IPS-NIHi11 (cell line): ENCODE measurements at places on chromosomes 2 and 18.

GRCh38 chr2:141506135-141506534, 624.7 kb downstream of the LRP1B start:
- no peak for DNase-seq

DNA sequence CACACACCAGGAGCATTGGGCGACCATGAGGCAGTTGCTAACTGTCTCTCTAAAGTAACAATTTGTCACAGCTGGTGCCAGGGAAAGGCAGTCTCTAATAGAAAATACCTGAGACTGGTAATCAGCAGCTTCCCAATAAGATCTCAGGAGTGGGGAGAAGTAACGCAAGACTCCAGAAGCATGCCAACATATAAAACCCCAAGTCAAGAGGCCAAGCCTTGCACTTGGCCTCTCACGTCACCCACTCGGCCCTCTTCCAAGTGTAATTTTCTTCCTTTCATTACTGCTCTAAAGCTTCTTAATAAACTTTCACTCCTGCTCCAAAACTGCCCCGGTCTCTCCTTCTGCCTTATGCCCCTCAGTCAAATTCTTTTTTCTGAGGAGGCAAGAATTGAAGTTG, 455.6 kb upstream of the ACVR2A start:
- DNase-seq: no peak

GRCh38 chr2:126656431-126657147, 631 bp downstream of the GYPC start:
- peak; percentile 65 for DNase-seq

GRCh38 chr18:71212222-71212621, 923.4 kb downstream of the SOCS6 start:
- no peak for DNase-seq

DNA sequence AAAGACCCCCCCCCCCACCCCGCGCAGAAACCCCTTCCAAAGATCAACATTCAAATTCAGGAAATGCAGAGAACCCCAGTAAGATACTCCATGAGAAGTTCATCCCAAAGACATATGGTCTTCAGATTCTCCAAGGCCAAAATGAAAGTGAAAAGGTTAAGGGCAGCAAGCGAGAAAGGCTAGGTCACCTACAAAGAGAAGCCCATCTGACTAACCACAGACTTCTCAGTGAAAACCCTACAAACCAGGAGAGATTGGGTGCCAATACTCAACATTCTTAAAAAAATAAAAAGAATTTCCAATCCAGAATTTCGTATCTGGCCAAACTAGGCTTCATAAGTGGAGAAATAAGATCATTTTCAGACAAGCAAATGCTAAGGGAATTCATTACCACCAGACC, 175.2 kb downstream of the RND3 start:
- DNase-seq: no peak

DNA sequence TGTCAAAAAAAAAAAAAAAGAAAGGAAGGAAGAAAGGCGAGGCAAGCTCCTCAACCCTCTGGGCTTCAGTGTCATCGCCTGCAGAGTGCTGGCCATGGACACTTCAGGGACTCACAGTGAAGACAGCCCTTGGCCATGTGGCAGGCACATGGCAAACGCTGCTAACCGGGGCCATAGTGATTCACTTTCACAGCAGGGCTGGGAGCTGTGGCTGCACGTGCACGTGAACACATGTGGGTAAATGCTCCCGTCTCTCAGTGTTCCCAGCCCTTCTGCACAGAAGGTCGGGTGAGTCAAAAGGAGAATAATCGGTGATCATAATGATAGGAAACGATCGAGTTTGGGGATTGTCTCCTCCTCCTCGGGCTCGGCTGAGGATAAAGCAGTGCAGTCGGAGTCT, 46.1 kb upstream of the UBE2F start:
- no peak for DNase-seq

GRCh38 chr2:129656081-129656598, 323.3 kb upstream of the RAB6C start:
- no peak for DNase-seq
